ENCODE measurements at places on chromosomes 3 and 15. TPM values are rescaled to one million over a fixed set of nuclear protein-coding genes. Genes with fewer than 3 reads are reported as not detected.

DNA sequence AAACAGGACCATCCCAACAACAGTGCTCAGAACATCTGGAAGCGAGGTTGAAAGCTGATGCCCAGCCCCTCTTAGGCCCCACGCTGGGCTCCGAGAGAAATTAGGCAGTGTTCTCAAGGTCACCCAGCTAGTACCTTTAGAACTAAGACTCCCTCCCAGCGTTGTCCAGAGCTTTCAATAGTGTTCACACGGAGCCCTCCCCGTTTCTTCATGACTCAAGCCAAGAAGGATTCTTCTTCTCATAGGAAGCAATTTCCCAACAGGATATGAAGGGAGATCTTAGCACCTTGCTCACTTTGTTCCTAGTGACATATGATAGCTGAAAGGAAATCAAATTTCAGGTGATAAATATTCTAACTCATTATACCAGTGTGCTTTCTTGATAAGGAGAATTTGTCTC, 244.2 kb upstream of the ST8SIA2 start:
- no peaks in the 10 kb centered on the region for H3K27me3 ChIP-seq
- no peaks in the 10 kb centered on the region for H3K4me1 ChIP-seq
- no peaks in the 10 kb centered on the region for H3K36me3 ChIP-seq

DNA sequence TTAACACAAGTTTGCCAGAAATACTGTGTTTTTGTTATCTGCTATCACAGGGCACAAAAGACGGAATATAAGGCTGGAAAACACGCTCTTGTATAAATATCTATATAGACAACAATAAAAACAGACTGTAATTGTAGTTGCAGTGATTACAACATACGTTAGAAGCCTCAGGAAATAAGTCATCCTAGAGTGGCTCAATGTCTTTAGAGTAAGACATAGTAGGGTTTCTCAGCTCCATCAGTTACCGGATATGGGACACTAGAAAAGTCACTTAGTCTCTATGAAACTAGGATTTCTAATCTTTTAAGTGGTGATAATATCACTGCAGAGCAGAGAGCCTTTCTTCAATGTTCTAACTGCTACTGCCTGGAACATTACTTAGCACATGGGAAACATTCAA, 208.8 kb downstream of the STAG1 start:
- H3K36me3 ChIP-seq, result no peaks in the 10 kb centered on the region
- DNase-seq, result no peak
- H3K27ac ChIP-seq, result no peak overlapping the region
- H3K27me3 ChIP-seq, result no peaks in the 10 kb centered on the region
- H3K4me3 ChIP-seq, result no peak overlapping the region

- no peak overlapping the region for H3K4me3 ChIP-seq
- H3K36me3 ChIP-seq, result no peaks in the 10 kb centered on the region
- no peaks in the 10 kb centered on the region for H3K27me3 ChIP-seq
- peak; percentile 45 for DNase-seq
- peak overlapping the region; percentile 22 for H3K27ac ChIP-seq
Observed at GRCh38 chr15:85329561-85330422, 50.6 kb upstream of the AKAP13 start.

Gene CFAP100
- total RNA-seq, result not detected

Gene STAC
- total RNA-seq, result not detected

Gene MELTF
- 6.6 TPM for total RNA-seq
